ENCODE measurements at places on chromosomes 11 and 22. TPM values are rescaled to one million over a fixed set of nuclear protein-coding genes. Genes with fewer than 3 reads are reported as not detected.

CLMP gene
- total RNA-seq = 206 TPM

TMEM25 gene
- total RNA-seq = 16.1 TPM

GLYAT gene
- not detected for total RNA-seq

SCGB2A2 gene
- not detected for total RNA-seq

DEFB131B gene
- total RNA-seq = not detected

MAPK8IP2 gene
- total RNA-seq = 0.07 TPM

TMPRSS4 gene
- not detected for total RNA-seq

NOX4 gene
- 0.85 TPM for total RNA-seq

YPEL1 gene
- 1.2 TPM for total RNA-seq

PHLDA2 gene
- 5.8 TPM for total RNA-seq
